NCI-H1092 (cell line): ENCODE measurements at places on chromosomes 6 and 20.

DNA sequence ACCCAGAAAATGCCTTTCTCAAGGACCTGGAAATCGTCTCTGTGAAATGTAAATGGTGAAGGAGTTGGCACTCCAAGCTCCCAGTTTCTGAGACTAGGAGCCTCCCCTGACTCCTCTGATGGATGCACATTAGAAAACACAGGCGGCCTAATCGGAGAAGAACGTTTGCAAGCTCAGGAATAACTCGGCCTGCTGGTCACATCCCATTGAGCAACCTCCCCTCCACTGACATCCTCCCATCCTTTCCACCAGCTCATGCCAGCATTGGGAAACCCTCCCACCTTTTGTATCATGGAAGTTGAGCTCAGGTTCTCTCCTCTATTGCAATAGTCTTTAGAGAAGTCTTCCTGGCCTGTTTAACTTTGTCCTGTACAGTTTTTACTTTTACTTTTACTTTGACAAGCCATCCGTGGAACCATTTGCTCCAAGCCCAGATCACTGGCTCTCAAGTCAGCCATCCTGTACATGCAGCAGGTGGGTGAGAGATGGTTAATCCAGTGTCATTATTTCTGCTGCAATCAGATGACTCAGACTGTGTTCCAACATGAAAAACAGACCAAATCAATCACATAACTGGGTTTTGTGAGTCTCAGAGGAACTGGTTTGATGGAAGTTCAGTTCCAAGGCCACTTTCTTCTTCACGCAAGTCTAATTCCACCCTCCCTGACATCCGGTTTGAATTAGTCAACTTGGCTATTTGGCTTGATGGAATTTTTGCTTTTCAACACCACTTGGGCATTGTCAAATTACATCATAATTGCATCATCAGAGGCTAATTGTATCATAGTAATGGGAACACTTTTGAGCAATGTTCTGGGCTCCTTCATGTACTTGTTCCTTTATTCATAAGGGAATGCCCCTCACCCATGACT lies 619.4 kb upstream of the CDH4 start:
- no peak for DNase-seq

DNA sequence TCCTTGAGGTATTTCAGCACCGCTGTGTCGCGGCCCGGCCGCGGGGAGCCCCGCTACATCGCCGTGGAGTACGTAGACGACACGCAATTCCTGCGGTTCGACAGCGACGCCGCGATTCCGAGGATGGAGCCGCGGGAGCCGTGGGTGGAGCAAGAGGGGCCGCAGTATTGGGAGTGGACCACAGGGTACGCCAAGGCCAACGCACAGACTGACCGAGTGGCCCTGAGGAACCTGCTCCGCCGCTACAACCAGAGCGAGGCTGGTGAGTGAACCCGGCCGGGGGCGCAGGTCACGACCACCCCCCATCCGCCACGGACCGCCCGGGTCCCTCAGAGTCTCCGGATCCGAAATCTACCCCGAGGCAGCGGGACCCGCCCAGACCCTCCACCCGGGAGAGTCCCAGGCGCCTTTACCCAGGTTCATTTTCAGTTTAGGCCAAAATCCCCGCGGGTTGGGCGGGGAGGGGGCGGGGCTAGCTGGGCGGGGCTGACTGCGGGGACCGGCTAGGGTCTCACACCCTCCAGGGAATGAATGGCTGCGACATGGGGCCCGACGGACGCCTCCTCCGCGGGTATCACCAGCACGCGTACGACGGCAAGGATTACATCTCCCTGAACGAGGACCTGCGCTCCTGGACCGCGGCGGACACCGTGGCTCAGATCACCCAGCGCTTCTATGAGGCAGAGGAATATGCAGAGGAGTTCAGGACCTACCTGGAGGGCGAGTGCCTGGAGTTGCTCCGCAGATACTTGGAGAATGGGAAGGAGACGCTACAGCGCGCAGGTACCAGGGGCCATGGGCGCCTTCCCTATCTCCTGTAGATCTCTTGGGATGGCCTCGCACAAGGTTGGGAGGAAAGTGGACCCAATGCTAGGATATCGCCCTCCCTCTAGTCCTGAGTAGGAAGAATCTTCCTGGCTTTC lies 693 bp downstream of the HLA-F start:
- no peak for DNase-seq

DNA sequence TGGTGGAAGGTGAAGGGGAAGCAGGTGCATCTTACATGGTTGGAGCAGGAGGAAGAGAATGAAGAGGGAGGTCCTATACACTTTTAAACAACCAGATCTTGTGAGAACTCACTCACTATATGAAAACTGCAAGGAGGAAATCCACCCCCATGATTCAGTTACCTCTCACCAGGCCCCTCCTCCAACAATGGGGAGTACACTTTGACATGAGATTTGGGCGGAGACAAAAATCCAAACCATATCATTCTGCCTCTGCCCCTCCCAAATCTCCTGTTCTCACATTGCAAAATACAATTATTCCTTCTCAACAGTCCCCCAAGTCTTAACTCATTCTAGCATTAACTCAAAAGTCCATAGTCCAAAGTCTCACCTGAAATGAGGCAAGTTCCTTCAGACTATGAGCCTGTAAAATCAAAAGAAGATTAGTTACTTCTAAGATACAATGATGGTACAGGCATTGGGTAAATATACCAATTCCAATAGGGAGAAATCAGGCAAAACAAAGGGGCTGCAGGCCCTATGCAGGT lies 60.5 kb downstream of the EDN1 start:
- DNase-seq: no peak

DNA sequence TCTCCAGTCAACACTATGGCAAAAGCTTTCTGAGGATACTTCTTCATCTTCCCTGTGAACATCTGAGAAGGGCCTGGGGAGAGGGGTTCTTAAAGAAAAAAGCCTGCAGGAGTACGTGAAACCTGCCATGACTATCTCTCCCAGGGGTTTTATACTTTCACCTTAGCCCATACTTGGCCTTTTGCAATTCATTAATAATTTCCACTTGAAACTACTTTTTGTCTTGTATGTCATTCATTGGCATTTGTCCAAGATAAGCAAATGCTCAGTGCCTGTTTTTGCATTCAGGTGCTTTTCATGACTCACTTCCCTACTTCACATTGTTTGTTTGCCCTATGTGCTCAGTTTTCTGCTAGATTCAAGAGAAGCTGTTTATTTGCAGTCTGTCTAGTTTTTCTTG lies 580.3 kb upstream of the GJE1 start:
- DNase-seq: peak; percentile 69

- DNase-seq: no peak
Measured at GRCh38 chr6:5632348-5632935, 371.1 kb downstream of the FARS2 start.

DNA sequence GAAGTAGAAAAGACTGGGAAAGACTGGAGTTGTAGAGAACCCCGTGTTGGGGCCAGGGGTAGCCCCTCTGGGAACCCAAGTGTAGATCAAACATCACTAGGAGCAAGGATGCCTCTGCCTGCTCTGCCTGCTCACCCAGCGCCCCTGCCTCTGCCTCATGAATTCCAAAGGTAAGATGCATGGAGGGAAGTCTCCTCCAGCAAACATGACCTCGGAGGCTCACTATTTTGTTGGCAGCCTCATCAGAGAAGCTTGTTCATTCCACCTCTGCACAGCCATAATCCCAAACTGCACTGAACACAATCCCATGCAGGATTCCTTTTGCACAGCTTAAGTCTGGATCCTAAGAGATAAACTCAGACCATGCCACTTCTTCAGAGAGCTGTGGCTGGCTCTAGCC lies 4.9 kb downstream of the FRS3 start:
- DNase-seq: no peak

DNA sequence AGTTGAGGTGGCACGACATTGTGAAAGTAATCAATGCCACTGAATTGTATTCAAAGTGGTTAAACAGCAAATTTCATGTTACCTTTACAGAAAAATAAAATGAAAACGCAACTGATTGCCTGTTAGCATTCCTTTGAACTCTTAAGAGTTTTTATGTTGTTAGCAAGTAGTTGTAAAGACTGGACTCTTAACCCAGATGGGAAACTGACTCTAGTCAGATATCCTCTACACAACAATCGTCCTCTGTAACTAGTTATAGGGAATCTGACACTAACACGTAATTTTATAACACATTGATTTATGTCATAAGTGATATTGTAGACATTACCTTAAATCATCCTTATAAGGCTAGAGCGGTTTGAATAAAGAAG lies 3.0 kb upstream of the FBXO9 start:
- no peak for DNase-seq

DNA sequence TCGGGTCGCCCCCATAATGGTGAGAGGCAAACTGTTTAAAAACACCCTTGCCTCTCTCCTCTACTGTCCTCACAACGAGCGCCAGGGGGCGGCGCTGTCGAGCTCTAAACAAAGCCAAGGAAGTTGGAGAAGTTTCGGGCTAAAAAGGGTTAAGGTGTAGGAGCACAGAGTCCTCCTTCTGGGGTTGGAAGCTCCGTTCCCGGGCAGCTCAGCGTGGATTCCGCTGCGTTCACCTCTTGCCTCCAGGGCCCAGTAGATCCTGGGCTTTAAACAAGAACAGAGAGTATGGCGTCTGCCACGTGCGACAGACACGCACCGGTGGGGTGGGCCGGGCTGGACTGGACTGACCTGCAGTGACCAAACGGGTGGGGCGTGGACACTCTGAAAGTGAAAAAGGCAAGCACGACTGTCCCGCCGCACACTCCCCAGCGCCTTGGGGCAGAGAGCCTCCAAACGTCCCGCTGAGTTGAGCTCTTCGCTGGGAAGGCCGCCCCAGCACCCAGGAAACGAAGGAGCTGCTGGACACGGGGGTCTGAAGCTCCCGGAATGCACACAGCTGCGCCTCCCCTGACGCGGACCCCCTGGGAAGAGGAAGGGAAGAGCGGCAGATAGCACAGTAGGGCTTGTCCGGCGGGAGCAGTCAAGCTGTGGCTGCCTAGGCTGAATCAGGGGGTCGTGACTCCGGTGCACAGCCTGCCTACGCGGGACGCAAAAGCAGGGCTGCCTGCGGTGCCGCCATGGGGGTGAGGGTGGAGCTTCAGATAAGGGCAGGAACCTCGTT lies 1.6 kb upstream of the THBD start:
- no peak for DNase-seq

GRCh38 chr6:12535586-12536314 lies 180.8 kb upstream of the PHACTR1 start:
- DNase-seq: no peak

- DNase-seq: no peak
Measured at GRCh38 chr6:6870921-6871320, 236.8 kb upstream of the RREB1 start.

DNA sequence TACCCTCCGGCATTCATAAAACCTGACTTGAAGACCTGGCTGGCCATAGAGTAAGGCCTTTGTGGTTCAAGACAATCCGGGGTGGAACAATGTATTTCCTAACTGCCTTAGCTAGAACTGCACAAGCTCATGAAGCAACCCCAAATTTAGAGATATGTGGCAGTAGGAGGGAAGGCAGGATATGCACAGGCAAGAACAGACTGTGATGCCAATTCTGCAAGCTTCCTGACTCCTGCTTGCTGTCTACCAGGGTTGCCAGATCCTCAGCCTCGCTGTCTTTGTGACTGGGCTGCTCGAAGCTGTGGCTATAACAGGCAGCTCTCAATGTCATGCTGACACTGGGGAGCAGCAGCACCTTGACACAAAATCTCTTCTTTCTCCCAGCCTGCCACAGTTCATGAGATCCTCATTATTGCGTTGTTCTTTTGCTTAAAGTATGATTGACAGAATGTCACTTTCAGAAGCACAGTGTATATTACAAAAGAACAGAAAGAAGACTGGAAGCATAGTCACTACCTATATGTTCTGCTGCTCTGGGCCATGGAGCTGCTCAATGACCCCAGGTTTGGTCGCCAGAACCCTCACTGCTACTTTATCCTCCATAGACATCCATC lies 18.3 kb upstream of the SHLD1 start:
- DNase-seq: no peak

- no peak for DNase-seq
Measured at GRCh38 chr6:134516582-134516981, 198.7 kb upstream of the SGK1 start.
